Left hindlimb (tissue), 1 donor: ENCODE measurements at places on chromosomes 1 and 21.

- no peak for DNase-seq
Measured at GRCh38 chr1:184101141-184101540, 49.6 kb downstream of the TSEN15 start.

DNA sequence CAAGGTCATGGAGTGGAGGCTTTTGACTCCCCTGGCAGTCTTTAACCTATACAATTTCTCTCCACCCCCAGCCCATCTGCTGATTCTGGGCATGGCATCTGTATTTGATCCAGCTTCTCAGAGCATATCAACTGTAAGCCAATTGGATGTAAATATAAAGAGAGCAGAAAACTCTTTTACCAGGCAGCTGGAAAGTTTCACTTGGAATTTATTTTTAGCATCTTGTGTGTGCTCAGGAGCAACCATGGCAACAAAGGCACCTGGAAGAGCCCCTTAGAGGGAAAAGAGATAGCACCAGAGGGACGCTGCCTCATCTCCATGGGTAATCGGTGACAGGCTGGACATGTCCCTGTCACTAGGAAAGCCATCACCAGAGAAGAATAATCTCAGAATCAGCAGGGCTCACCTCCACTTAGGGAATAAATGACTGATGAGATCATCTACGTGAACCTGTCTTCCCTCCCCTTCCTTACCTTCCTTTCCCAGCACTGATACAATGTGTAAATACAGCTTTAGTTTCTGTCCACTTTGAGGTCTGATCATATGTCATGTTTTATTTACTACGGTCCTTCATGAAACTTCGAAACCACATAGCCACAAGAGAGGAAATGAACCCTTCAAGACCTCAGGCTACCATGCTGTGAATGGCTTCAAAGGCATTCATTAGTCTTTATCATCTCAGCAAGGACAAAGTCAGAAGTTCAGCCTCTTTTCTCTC lies 25.3 kb upstream of the SIPA1L2 start:
- no peak for DNase-seq

DNA sequence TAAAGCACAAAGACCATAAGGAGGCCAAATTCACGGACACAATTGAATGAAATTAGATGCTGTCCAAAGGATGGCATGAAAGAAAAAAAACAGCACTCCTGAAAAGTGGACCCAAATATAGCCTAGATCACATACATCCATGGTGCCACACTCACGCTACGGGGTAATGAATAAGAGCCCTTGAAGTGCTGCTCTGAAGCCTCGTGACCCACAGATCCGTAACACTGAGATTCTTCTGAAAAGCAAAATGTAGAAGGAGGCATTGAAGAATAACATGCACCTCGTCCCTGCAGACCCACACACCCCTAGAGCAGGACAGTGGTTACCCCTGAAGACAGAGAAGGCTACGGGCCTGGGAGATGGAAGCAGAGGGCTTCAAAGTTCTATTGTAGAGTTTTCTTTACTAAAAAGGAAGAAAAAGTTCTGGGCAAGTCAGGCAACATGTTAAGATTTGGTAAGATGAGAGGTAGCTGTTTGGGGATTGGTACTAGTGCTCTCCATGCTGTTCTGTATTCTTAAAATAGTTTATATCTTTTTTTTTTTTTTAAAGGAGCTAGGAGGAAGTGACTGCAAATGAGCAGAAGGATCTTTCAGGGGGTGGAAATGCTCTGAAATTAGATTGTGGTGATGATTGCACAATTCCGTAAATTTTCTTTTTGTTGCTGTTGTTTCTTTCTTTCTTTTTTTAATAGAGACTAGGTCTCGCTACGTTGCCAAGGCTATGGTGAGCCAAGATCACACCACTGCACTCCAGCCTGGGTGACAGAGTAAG lies 4.1 kb upstream of the ITGB2 start:
- no peak for DNase-seq

- no peak for DNase-seq
Measured at GRCh38 chr1:198491028-198491427, 49.5 kb downstream of the ATP6V1G3 start.

DNA sequence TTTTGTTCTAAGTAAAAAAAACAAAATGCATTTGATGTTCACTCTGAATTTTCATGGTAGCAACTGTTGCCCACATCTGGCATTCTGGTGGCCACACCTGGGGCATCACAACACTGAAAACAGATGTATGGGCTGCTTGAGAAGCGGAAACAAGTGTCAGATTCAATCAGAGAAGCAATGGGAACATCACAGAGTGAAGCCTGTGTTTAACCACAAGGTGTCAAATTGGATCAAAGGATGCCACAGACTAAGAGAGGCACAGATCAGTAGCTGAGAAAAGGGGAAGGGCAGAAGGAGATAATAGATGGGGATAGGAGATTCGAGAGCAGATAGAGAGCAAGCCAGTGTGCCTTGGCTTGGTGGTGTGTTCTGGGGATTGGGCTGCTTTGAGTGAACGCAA lies 49.8 kb upstream of the MTF2 start:
- no peak for DNase-seq

DNA sequence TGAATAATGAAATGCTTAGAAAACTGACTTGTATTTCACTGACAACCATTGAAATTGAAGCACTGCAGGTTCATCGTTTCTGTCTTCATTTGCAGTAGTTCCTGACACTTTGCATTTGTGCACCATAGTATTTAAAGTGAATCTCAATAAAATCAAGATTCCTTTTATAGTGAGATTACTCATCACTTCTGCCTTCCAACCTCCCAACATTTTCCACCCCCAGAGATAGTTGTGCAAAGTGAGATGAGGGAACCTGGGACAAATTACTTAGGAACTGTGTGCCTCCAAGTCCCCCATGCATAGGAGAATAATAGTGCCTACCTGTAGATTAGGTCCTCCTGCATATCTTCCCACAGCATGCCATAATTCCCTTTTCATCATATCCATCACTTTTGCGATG lies 114.9 kb upstream of the DPT start:
- no peak for DNase-seq

GRCh38 chr1:41695118-41695745 lies 210.7 kb upstream of the EDN2 start:
- peak; percentile 30 for DNase-seq

- no peak for DNase-seq
Measured at GRCh38 chr1:229578168-229579058, 19.9 kb upstream of the ABCB10 start.

GRCh38 chr1:155168456-155169210 lies 4.5 kb downstream of the KRTCAP2 start:
- no peak for DNase-seq

GRCh38 chr1:27400082-27400962 lies 7.9 kb downstream of the GPR3 start:
- no peak for DNase-seq

DNA sequence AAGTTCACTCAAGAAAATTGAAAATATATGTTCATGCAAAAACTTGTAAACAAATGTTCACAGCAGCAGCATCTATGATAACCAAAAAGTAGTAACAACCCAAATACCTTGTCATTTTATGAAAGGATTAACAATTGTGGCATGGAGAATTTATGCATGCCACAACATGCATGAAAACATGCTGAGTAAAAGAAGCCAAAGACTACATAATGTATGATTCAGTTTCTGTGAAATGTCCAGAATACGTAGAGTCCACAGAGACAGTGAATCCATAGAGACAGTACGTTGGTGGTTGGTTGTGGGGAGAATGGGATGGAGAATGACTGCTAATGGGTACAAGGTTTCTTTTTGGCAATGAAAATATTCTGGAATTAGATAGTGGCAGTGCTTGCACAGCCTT lies 148.7 kb downstream of the MAST2 start:
- no peak for DNase-seq

DNA sequence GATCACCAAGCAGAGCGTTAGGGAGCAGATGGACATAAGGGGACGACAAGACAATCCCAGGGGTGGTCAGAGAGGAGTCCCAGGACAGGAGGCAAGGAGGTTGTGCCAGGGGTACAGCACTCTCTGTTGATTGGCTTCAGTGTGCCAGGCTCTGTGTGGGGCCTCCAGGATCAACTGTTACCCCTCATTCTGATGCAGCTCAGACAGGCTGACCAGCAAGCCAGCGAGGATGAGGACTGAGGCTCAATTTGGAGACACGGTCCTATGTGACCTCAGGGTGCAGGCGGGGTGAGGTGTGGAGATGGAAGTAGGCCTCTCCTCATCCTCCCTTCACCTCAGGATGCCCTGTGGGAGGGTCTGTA lies 4.0 kb downstream of the HYI start:
- no peak for DNase-seq

DNA sequence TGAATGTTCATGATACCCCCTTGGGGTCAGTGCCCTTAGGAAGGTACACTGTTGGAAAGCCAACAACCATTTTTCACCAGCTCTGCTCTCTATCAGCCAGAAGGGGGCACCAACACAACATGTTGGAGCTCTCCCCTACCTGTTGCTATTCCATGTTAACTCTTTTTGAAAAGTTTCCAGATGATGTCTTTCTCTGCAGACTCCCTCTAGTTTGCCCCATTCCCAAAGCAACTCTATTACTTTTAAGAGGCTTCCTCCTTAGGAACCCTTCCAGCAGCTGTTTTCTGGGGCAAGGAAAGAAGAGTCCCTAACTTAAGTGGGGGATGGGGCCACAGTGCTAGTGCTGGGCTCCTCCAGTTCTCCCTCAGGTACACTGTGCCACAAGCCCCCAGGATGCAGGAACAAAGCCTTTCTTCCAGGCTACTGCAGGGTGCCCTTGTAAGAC lies 22.9 kb upstream of the NDC1 start:
- DNase-seq = no peak

DNA sequence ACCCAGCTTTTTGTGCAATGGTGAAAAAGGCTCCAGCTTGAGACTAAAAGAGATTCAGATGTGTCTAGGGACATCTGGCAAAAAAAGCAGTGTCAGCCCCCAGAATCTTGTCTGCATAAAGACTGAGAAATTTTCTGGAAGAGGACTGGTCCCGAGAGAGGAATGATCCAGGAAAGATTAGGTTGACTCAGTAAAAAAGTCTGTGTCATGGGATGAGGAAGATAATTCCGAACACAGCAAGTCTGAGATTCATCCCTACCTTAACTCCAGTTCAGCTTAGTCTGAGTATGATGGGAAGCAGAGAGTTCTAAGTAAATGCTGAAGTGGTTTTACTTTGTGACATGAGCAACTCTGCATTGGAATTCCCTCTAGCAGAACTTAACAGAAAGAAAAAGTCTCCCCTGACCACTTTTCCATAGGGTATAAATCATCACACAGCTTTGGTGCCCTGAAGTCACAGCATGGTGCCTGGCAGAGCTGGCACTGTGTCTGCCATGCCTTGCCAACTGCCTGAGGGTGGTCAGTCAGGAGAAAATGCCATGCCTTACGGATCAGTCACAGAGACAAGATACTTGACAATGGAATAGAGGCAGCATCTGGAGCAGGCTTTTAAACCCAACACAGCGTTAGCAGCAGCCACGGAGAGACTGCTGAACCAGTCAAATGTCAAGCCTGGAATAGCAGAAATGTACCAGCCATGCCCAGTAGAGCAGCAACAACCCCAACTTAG lies 153.4 kb downstream of the ZC3H11B start:
- DNase-seq = no peak

GRCh38 chr1:98887507-98887906 lies 117.2 kb downstream of the PLPPR5 start:
- DNase-seq = no peak

GRCh38 chr1:93031711-93032110 lies 47.4 kb upstream of the MTF2 start:
- no peak for DNase-seq

GRCh38 chr1:173525926-173526325 lies 48.8 kb downstream of the PRDX6 start:
- no peak for DNase-seq

GRCh38 chr1:94280541-94280940 lies 43.2 kb upstream of the ARHGAP29 start:
- DNase-seq = no peak

DNA sequence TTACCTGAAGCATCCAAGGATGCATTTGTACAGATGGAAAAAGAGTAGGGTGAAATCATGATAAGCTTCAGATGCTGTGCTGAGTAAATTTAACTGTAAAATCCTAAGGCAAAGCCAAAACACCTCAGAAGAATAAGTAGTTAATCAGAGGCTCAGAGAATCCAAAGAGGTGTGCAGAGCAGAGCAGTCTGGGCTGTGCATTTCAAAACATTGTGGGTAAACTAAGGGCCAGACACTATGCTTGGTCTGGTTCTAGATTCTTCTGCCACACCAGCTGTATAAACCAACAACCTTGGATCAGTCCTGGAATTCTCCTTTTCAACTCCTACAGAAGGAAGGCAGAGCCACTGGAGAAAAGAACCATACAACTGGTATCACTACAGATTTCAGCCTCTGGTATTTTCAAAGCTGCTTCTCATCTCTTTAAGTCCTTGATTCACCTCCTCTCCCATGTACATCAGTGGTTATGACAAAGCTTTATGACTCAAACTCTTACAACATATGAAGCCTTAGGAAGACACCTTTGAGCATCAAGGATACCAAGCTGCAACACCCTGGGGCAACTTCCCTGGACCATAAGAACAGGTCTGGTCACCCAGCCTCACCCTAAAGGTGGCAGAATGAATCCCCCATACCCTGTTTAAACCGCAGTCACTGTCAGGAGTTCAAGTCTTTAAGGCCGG lies 11.6 kb upstream of the HIPK1 start:
- DNase-seq = no peak

- DNase-seq = no peak
Measured at GRCh38 chr21:20306836-20307235, 691.4 kb upstream of the NCAM2 start.

GRCh38 chr1:200653022-200653462 lies 16.7 kb downstream of the DDX59 start:
- DNase-seq = no peak

DNA sequence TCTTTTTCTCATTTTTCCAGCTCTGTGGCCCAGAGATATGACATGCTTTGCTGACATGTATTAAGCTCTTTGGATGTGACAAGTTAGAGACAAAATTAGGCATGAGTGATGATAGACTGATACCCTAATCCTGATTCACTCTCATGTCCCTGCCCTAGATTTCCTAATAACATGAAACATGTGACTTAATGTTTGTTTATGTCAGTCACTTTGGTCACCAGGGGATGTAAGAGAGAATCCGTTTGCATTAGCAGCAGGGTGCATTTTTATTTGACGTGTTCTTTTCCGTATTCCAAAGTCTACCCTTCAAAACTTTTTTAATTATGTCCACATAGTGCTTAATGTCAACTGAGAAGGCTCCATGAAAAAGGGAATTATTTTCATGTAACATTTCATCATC lies 192.4 kb downstream of the HMCN1 start:
- no peak for DNase-seq

- DNase-seq = peak; percentile 71
Measured at GRCh38 chr1:1291548-1292441, 11.6 kb downstream of the SCNN1D start.

DNA sequence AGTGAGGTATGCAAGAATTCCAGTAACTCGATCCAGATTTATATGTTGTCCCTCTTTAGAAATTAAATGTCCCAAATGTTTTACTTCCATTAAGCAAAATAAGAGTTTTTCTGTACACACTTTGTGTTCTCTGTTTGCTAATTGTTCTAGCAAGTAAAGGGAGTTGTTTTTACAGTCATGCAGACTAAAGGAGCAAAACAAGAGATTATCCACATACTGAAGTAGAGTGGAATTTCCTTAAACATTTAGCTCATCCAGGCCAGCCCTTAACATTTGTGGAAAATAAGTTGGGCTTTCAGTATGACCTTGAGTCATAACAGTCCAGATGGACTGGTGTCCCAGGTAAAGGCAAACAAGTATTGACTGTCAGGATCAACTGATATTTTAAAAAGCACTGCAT lies 44.1 kb upstream of the TINAGL1 start:
- DNase-seq = no peak

GRCh38 chr1:51345300-51345687 lies 14.9 kb upstream of the TTC39A start:
- DNase-seq = no peak
